Thoracic aorta (tissue), 2 donors: ENCODE measurements at places on chromosomes 12 and 14. TPM values are rescaled to one million over a fixed set of nuclear protein-coding genes. Genes with fewer than 3 reads are reported as not detected.

DNA sequence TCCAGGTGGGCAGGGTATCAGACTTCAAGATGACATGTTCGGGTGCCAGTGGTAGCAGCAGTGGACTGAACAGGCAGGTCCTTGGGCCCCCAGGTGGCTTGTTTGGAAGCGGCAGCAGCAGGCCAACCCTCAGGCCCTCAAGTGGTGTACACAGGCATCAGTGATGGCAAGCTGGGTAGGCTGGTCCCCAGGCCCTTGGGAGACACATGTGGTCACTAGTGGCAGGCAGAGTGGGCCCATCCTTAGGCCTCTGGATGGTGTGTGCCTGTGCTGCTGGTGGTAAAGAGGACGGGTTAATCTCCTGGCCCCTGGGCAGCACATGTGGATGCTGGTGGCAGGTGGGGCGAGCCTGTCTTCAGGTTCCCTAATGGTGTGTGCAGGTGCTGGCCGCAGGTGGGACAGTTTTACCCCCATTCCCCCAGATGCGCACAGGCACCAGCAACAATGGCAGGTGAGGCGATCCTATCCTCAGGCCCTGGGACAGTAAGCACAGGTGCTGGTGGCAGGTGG, 8.0 kb downstream of the OAS2 start:
- DNase-seq = no peak

ACVRL1 gene
- total RNA-seq = 90.2 TPM

GRCh38 chr12:132284071-132284826, 45.1 kb downstream of the GALNT9 start:
- DNase-seq = no peak

DNA sequence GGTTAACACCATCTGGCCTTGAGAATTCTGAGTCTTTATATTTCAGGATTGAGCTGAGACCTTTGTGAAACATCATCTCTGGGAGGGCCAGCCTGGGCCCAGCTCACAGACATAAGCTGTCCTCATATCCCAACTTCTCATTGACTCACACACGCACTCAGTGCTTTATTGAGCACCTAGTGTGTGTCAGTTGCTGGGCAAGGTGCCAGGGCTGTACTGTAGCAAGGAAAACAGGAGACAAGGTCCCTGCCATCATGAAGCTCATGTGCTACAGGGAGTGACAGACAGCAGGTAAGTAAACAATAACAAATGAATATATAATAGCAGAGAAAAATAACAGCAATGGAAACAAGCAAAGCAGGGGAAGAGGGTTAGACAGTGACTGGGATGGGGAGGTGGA, 30.5 kb upstream of the CCDC63 start:
- DNase-seq = no peak

- no peak for DNase-seq
Observed at GRCh38 chr14:95310635-95311380, 8.9 kb downstream of the CLMN start.

- DNase-seq = no peak
Observed at GRCh38 chr14:105034315-105035039, 13.6 kb upstream of the CDCA4 start.

DLGAP5 gene
- not detected for total RNA-seq

GRCh38 chr12:106132175-106133135, 6.3 kb downstream of the NUAK1 start:
- DNase-seq = no peak

ZNF140 gene
- total RNA-seq = 5.0 TPM
